ENCODE measurements at places on chromosomes 4 and X.

GRCh38 chrX:114332766-114333165 lies 251.1 kb upstream of the HTR2C start:
- no peak for DNase-seq

DNA sequence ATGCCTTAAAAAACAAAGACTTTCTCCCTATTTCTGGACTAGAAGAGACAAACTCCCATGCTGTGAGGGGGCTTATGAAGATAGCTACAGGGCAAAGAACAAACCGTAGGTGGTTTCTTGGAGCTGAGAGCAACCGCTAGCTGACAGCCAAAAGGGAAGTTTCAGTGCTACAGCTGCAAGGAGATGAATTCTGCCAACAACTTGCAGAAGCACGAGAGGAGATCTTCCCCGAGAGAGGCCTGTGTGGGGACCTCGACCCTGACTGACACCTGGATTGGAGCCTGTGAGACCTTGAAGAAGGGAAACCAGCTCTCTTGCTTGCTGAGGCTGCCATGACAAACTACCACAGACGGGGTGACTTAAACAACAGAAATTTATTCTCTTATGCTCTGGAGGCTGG lies 183.8 kb upstream of the VCX3A start:
- no peak for DNase-seq

GRCh38 chrX:72128881-72129280 lies 2.8 kb downstream of the RTL5 start:
- DNase-seq: no peak

GRCh38 chrX:114047558-114047957 lies 536.3 kb upstream of the HTR2C start:
- no peak for DNase-seq

GRCh38 chr4:85430697-85431096 lies 44.3 kb upstream of the ARHGAP24 start:
- no peak for DNase-seq

- DNase-seq: peak; percentile 62
These were observed 1.6 kb upstream of the LIN54 start for GRCh38 chr4:83012200-83012686.

DNA sequence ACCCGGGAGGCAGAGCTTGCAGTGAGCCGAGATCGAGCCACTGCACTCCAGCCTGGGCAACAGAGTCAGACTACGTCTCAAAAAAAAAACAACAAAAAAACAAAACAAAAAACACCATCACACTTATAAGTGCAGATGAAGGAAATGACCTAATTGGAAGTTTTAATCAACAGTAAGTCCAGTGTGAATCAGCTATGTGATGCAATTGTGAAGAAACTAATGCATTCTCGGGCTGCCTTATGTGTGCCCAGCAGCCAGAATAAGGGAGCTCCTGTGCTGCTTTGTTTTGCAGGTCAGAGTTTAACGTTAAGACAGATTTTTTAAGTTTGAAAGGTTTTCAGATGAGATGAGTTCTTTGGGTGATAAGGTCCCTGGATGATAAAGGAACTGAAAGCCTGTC lies 10.8 kb downstream of the DAPP1 start:
- DNase-seq: no peak

GRCh38 chrX:8433109-8434062 lies 31.2 kb upstream of the VCX3B start:
- DNase-seq: no peak

GRCh38 chr4:119733431-119733830 lies 104.8 kb upstream of the PDE5A start:
- no peak for DNase-seq

GRCh38 chr4:84647312-84647884 lies 64.5 kb downstream of the CDS1 start:
- DNase-seq: no peak

GRCh38 chrX:120372667-120373370 lies 10.9 kb downstream of the ATP1B4 start:
- no peak for DNase-seq

GRCh38 chrX:30301208-30301607 lies 8.0 kb downstream of the NR0B1 start:
- peak; percentile 8 for DNase-seq

DNA sequence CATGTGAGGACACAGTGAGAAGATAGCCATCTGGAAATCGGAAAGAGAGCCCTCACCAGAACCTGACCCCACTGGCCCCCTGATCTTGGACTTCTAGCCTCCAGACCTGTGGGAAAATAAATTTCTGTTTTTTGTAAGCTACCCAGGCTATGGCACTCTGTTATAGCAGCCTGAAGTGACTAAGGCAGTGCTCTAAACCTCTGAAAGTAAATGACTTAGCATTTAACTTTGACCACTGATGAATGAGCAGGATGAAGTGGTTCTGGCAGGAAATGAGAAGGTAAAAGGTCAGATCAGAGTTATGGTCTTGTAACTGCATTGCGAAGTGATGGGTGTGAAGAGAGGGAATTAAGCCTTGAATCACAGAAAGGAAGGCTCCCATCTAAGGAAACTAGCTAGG lies 17.0 kb downstream of the GPAT3 start:
- no peak for DNase-seq

GRCh38 chrX:137187540-137187939 lies 153.7 kb upstream of the GPR101 start:
- DNase-seq: no peak

GRCh38 chr4:168408620-168409019 lies 71.7 kb downstream of the DDX60L start:
- DNase-seq: peak; percentile 75

DNA sequence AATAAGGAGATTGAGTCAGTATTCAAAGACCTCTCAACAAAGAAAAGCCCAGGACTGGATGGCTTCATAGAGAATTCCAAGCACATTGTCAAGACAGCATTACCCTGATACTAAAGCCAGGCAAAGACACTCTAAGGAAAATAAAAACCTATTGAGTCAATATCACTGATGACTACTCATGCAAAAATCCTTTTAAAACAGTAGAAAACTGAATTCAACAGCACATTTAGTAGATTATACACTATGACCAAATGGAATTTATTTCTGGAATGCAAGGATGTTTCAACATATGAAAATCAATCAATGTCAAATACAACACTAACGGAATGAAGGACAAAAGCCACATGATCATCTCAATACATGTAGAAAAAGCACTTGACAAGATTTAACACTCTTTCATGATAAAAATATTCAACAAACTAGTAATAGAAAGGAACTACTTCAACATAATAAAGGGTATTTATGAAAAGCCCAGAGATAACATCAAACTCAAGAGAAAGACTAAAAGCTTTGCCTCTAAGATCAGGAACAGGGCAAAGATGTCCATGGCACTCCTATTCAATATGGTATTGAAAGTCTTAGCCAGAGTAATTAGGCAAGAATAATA lies 633.3 kb downstream of the ANKRD50 start:
- no peak for DNase-seq

- DNase-seq: no peak
These were observed 40.9 kb downstream of the HMX1 start for GRCh38 chr4:8830611-8831200.

- no peak for DNase-seq
These were observed 96.8 kb downstream of the NSUN7 start for GRCh38 chr4:40846532-40846931.

- no peak for DNase-seq
These were observed 738.2 kb downstream of the ADGRL3 start for GRCh38 chr4:61938250-61938846.

DNA sequence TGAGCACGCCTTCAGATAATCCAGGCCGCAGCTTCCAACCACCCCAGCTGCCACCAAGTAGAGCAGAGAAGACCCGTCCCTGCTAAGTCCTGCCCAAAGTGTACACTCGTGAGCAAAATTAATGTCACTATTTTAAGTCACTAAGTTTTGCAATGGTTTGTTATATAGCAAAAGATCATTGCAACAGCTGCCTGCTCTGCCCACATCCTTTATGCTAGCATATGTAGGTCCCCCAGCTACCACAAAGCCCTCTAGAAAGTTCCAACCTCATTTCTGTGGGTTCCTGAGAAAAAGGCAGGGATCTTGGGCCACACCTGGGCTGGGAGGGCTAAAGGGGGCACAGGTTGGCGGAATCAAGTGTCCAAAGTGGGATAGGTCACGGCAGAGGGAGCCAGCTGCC lies 346.9 kb downstream of the BCOR start:
- no peak for DNase-seq

DNA sequence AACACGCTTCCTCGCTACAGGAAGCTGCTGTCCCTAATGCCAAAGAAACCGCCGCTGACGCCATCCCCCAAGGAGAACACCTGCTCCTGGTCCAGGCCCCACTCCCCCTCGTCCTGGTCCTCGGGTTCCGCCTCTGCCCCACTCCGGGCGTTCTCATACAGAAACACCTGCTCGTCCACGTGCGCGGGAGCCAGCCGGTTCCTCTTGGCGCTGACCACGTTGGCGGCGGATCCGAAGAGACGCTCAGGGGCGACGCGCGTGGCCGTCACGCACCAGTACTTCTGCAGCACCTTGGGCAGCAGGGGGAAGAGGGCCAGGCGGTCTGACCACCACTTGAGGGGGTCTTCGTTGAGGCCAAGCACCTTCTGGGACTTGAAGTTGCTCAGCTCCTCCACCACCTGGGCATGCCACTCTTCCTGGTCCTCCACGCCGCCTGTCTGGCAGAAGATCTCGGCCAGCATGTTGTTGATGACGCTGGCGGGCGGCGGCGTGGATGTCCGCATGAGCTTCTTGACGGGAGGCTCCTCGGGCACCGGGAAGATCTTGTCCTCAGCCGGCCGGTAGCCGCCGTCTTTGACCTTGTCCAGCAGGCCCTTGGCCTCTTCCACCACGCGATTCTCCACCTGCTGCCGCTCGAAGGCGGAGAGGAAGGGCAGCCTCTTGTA lies 12.0 kb downstream of the DHRSX start:
- DNase-seq: no peak

- no peak for DNase-seq
These were observed 251.0 kb downstream of the KCNIP4 start for GRCh38 chr4:21697583-21697982.

- no peak for DNase-seq
These were observed 106.3 kb upstream of the ARSJ start for GRCh38 chr4:114085611-114086345.

DNA sequence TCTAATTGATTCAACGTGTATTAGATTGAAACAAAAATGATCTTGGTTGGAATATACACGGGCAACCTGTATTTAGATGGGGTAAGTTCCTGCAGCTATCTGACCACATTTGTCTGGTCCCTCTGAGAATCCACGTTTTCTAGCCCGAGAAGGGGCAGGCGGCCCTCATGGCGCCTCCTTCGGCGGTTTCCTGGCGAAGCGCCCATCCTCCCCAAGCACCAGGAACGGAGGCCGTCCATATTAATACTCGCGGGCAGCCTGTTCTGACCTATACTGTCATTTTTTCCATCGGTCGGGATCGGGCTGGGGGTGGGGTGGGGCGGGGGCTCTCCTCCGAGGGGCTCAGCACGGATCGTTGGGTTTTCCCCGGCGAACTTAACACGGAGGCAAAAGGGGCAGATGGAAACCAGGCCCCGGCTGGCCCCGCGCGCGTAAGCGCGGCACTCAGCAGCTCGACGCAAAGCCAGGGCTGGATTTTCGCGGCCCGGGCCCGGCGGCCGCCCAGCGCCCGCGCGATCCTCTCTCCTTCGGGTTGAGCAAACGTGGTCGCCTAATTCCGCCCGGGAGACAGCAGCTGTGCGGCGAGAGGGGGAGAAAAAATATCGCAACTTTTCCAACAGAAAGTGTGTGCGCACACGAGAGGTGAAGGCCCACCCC lies 77.2 kb upstream of the BCOR start:
- peak; percentile 68 for DNase-seq

DNA sequence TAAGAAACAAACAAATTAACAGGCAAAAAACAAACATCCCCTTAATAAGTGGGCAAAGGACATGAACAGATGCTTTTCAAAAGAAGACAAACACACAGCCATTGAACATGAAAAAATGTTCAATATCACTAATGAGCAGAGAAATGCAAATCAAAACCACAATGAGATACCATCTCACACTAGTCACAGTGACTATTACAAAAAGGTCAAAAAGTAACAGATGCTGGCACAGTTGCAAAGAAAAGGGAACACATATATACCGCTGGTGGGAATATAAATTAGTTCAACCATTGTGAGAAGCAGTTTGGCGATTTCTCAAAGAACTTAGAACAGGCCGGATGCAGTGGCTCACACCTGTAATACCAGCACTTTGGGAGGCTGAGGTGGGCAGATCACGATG lies 146.1 kb upstream of the NEIL3 start:
- DNase-seq: no peak

DNA sequence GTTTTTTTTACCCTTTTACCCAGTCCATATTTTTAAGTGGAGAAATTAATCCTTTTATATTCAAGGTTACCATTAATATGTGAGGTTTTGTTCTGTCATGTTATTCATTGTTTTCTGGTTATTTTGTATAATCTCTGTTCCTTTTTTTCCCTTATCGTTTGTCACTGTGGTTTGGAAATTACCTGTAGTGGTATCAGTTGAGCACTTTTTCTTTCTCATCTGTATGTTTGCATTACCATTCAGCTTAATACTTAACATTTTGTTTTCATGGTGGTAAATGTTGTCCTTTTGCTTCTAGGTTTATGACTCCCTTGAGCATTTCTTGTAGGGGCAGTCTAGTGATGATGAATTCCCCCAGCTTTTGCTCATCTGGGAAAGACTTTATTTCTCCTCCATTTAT lies 6.6 kb downstream of the ETDC start:
- DNase-seq: no peak

DNA sequence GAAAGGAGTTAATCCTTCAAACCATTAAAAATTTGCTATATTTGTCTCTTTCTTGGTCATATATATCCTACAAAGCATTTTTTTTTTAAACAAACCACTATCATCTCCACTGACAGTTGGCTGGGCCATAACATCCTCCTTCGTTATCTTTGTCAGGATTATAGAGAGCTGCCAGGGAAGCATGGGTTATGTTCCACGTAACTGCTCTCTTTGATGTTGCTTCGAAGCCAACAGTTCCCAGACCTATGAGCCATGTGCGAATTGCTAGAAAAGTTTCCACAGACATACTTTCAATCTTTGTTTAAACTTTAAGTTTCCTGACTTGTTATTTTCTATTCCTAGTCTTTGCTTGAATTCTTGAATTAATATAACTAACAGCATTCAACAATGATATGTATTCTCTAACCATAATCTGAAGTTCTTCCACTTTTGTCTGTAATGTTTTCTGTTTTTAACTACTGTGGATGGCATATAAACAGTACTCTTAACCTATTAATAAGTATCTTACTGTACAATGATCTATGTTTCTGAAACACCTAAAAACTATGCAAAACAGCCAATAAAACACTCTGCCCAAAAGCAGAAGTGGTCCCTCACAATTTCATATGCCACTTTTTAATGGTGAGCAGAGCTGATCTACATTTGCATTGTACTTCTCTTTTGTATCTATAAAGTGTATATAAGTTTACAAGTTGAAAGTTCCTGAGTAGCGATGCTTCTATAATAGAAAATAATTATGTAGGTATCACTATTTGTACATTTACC lies 37.9 kb downstream of the EREG start:
- DNase-seq: no peak

DNA sequence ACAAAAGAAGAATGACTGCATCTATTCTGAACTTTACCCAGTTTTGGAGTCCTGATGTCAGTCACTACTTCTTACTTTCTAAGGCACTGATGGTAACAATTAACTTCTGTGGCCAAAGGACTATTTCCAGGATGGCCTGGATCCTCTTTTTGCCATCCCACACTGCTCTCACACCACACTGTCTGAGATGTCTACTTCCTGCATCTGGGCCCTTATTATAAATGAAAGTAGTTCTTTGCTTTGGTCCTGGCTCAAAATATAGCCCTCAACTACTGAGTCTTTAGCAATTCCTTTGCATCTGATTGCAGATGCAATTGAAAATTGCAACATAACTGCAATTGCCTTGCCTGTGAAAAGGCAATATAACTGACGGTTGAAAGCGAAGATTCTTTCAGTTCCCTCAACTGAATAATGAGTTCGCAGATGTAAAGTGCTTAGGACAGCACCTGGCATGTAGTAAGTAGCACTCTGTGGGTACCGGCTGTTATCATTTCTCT lies 44.2 kb downstream of the COQ2 start:
- peak; percentile 4 for DNase-seq
